C1 segment of cervical spinal cord (tissue), 14 donors: ENCODE measurements at places on chromosomes 16 and 17.

- no peak for DNase-seq
Measured at GRCh38 chr16:24776501-24777220, 47.2 kb downstream of the TNRC6A start.

DNA sequence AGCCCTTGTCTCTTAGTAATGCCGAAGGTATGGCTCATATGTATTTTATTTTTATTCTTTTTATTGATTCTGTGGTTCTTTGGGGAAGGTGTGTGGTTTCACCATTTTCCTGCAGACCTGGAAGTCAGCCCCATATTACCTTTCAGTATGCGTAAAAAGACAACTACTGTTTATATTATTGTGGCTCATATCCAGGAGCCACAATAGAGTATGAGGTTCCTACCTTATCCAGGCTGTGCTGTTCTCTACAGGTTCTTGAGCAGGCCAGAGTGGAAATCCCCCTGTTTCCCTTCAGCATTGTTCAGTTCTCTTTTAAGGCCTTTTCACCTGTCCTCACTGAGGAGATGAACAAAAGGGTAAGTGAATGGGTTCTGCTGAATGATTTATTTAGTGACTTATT is 33.2 kb downstream of the REXO5 start:
- DNase-seq, result no peak

- no peak for DNase-seq
Measured at GRCh38 chr17:4584917-4585637, 748 bp downstream of the SMTNL2 start.

GRCh38 chr17:68456339-68457167 is 743 bp downstream of the WIPI1 start:
- peak; percentile 70 for DNase-seq

DNA sequence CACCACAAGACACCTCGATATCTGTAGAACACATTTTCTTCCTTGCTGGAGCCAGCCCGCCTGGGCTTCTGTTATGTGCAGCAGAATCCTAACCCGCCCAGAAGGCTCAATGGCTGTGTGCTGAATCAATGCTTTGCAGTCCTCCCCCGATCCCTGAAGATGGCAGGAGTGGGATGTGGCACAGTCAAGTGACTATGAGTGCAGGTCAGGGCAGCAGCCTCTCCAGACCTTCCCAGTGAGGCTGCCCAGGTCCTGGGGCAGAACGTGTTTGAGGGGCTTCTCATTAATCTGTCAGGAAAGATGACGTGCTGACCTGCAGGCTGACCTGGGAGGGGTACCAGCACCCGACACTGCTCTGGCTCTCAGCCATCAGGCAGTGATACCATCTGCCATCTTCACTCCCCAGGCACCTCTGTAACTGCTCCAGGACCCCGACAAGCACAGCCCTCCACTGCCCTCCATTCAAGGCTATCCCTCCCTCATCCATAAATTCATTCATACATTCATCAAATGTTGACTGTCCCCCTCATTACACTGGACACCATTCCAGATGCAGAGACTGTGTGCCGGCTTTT is 35.2 kb downstream of the LRRC75A start:
- DNase-seq, result no peak

DNA sequence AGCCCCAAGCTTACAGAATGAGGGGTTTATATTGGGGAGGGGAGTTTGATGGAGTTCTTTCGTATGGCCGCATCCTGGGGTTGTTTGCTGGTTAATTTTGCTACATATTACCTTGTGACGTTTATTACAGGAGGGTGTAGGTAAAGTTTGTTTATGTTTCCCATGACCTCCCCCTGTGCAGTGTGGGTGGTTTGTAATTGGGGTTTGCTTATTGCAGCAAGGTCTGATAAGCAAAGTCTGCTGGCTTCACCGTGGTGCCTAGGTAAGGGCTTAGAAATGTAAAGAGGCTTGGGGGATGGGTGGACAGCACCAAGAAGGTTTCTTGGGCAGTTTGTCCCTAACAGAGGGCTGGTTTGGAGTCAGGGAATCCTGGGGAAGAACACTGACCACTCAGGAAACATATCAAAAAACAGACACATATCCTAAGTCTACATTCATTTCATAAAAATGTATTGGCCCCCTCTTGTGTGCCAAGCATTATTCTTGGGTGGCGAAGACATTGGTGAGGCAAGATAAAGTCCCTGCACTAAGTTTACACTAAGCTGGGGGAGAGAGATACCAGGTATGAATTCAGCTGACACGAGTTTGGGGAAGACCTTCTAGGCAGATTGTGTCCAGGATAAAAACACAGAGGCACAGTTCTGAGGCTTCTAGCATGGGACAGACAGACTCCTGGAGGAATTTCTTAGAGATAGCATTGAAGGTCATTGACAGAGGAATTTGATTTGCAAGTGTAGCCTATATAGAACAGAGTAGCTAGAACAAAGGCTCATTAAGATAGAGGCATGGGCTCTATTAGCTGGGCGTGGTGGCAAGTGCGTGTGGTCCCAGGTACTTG is 9.5 kb downstream of the ZNF764 start:
- no peak for DNase-seq

DNA sequence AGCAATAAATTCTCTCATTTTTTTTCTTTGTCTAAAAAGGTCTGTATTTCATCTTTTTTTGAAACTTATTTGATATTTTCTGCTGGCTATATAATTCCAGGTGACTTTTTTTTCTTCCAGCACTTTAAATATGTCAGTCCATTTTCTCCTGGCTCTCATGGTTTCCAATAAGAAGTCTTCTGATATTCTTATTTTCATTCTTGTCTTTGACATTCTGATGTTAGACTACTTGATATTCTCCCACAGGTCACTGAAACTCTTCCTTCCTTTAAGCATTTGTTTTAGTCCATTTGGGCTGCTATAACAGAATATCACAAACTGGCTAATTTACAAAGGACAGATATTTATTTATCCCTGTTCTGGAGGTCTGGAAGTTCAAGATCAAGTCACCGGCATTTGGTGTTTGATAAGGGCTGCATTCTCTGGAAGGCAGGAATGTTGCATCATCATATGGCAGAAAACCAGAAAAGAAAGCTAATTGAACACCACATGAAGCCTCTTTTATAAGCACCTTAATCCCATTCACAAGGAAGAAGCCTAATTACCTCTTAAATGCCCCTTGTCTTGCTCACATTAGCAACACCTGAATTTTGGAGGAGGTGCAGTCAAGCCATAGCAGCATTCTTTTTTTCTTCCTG is 242.1 kb upstream of the TNRC6C start:
- DNase-seq, result no peak

DNA sequence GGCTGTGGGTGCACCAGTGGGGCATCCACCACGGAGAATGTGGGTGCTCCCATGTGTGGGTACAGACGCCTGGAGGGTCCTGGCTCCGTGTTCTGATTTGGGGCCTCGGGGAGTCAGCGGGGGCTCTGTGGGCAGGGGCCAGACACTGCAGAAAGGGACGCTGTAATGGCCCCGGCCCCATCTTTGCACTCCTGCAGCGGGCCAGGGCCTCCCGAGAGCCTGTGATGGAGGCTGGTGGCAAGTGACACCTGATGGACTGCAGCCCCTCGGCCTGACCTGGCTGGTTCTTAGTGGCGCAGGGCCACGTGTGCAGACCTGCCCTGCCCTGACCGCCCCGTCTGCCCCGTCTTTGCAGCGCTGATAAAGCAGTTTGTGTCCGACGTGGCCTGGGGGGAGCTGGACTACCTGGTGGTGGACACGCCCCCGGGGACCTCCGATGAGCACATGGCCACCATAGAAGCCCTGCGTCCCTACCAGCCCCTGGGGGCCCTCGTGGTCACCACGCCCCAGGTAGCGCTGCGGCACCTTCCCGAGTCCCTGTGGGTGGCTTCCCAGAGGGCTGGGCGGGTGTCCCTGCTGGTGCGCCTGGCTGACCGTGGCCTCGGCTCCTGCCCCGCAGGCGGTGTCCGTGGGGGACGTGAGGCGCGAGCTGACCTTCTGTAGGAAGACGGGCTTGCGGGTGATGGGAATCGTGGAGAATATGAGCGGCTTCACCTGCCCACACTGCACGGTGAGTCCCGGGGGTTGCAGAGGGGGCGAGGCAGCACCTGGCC is 4.7 kb downstream of the NUBP2 start:
- DNase-seq, result no peak

- DNase-seq, result no peak
Measured at GRCh38 chr16:76052725-76053124, 224.5 kb upstream of the CNTNAP4 start.

- DNase-seq, result no peak
Measured at GRCh38 chr16:3101018-3101840, 2.1 kb upstream of the ZSCAN10 start.

DNA sequence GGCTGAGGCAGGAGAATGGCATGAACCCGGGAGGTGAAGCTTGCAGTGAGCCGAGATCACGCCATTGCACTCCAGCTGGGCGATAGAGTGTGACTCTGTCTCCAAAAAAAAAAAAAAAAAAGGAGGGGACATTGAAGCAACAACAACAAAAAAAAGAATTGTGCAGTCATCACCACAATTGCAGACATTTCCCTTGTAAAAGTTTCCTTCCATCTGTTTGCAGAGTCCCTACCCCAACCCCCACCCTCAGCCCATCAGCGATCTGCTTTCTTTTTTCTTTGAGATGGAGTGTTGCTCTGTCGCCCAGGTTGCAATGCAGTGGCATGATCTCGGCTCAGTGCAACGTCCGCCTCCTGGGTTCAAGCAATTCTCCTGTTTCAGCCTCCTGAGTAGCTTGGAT is 3.7 kb downstream of the MGRN1 start:
- DNase-seq, result no peak

GRCh38 chr17:72118335-72119076 is 2.3 kb upstream of the SOX9 start:
- peak; percentile 70 for DNase-seq

DNA sequence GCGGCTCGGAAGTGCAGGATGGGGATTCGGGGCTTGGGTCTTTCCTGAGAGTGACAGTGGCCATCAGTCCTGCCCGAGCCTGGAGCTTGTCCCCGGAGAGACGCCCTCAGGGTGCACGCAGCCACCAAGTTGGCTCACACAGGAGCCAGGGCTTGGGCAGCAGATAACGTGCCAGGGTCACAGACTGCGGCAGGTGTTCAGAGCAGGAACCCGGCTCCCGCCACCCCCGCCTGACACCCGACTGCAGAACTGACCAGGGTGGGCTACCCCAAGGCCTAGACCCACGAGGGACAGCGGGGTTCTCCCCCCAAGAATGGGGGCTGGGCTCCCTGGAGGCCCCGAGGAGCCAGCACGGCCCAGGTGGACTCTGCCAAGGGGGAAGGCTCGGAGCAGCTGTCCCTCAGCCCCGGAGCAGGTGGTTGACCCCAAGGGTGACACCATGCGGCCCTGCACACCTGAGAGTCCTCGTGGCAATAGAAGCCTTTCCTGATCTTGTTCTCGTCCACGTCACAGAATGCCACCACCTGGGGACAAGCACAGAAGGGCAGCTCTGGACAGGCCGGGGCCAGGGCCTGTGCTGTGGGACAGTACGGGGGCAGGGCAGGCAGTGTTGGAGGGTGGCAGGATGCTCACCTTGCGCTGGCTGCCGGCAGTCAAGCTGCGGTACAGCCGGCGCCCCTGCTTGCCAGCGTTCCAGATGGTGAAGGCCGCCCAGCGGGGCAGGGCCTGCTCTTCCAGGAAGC is 117.1 kb upstream of the ZNF750 start:
- no peak for DNase-seq

DNA sequence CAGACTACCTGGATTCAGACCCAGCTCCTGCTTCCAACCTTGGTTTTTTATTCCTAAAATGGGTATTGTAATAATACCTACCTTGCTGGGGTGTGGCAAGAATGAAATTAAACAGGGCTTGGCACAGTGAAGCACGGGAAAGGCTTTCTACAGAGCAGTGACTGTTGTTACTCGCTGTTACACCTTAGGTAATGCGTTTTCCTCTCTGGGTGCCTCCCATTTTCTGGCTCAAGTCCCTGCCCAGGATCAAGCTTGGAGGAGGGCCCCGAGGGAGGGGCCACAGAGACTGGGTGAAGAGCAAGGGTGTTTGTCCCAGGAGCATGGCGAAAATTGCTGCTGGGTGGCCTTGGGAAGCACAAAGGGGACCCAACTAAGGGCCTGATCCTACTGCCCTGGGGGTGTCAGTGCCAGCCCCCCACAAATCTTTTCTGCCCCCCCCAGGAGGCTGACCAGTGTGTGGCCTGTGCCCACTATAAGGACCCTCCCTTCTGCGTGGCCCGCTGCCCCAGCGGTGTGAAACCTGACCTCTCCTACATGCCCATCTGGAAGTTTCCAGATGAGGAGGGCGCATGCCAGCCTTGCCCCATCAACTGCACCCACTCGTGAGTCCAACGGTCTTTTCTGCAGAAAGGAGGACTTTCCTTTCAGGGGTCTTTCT is 13.3 kb downstream of the MIEN1 start:
- DNase-seq, result no peak

GRCh38 chr16:89798832-89799370 is 17.5 kb downstream of the FANCA start:
- no peak for DNase-seq

GRCh38 chr17:7558544-7559319 is at the start of gene TNFSF13:
Gene TNFSF13, plus strand, starts transcription at chr17:7558750. Its CDS starts 290 bp downstream, at chr17:7559040.
- DNase-seq, result peak; percentile 86

- no peak for DNase-seq
Measured at GRCh38 chr17:81713004-81713555, 996 bp downstream of the SLC25A10 start.

DNA sequence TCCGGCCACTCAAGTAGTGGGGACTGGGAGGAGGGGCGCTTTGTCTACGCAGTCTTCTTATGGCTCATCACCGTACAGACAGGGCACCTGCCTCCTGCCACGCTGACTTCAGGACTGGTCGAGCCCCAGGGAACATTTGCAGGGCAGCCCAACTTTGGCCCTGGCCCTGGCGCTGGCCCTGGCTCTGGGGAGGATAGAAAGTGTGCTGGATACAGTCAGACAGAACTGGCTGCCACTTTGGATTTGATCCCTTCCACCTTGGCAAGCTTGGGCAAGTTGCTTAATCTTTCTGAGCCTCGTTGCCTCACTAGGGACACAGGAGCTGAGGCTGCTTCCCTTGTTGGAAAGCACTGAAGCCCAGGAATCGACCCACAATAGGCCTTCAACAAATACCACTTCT is 13.6 kb downstream of the LGALS9 start:
- DNase-seq, result no peak

DNA sequence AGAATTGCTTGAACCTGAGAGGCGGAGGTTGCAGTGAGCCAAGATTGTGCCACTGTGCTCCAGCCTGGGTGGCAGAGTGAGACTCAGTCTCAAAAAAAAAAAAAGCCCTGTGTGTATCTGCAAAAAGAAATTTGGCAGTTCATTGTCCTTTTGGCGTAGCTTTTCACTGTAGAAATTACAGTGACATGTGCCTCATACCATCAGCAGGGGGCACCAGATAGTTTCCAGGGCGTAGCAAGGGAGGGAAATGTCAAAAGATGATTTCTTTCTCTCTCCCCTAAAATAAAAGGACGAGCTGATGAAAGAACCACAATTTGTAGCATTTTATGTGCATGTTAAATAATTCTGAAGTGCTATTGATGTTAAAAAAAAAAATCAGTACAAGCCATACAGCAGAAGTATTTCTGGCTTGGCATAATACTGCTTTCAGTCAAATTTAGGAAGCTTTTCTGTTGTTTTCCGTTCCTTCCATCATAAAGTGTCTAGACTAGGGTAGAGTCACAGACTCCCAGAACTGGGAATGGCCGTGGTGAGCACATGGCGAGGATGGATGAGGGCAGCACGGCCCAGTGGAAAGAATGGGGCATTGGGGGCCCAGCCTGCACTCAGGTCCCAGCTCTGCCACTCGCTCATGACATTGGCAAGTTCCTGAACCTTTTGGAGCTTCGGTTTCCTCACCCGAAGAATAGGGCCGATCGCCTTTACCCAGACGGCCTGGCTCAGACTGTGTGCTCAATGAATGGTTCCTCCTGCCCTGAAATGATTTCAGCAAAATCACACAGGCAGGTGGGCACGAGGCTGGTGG is 59.8 kb upstream of the RPH3AL start:
- DNase-seq, result no peak
